CD4-positive, alpha-beta T cell treated with Interleukin-17A for 1 hour (primary cell): ENCODE measurements at places on chromosomes 1 and 21.
A peak's percentile ranks its signal among the peaks of the same experiment; 100 is the strongest.

DNA sequence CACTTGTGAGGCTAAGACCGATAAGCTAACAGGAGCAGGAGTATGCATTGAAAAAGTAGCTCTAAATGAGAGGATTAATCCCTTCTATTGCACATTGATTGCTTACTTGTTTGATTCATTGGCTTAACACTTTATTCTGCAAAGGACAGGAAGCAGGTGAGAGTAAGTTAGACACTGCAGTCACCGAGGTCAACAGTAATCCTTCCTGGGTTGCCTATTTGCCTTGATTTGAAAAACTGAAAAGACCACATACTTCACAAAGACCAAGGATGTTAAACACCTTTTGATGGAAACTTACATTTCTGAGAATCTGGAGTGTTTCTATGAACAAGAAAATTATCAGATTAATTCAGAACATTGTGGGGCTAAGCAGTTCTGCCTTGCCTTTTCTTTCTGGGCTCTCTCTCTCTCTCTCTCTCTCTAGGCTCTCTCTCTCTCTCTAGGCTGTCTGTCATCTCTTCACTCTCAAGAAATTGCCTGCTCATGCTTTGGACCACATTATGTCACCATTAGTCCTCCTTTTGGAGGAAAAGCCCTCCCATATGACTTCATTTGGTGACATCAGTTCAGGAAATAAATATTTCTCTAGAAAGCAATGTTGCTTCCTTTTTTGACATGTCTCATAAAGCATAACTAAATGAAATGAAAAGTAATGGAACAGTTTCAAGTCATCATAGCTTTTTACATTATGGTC, 103.8 kb downstream of the TNFSF18 start:
- DNase-seq, result peak; percentile 34

- no peak for DNase-seq
These were observed 243.8 kb upstream of the RAB4A start for GRCh38 chr1:229027158-229027557.

DNA sequence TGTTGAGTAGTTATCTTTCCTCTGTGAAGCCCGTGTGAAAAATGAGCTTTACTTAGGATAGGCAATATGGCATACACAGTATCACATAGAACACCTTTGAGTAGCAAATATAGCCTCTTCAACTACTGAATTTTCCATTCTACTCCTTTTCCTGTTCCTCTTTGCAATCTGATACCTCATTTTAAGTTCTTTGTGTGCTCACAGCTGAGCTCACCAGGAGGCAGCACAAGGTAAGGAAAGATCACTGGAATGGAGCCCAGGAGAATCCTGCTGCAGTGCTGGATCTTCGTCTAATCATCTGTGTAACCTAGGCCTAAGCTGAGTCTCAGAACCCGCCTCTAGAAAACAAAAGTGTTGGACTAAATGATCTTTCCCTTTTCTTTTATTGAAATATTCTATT, 171.0 kb downstream of the LRRC40 start:
- no peak for DNase-seq

GRCh38 chr1:182833271-182833670, 5.9 kb upstream of the DHX9 start:
- DNase-seq, result no peak

GRCh38 chr1:198906739-198907422, 268.0 kb downstream of the PTPRC start:
- no peak for DNase-seq

DNA sequence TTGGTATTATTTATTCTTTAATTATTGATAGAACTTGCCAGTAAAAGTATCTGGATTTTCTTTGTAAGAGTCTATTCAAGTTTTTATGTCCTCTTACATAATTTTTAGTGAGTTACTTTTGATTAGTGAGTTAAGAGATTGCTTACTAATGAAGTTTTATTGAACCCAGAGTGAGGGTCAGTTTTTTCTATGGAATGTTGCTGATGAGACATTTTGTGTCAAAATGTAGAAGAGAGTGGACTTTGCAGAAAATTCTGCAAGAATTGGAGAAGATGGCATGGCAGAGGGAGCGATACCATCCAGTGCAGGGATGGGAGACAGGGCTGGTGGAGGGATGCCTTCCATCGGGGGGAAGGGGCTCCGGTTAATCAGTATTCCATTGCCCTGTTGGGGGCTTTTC, 11.0 kb downstream of the MTARC2 start:
- no peak for DNase-seq

GRCh38 chr1:117359561-117360289, 7.5 kb upstream of the MAN1A2 start:
- no peak for DNase-seq

GRCh38 chr1:243443557-243443956, 187.7 kb downstream of the SDCCAG8 start:
- DNase-seq, result no peak
